ENCODE measurements at places on chromosomes 6 and 20.

DNA sequence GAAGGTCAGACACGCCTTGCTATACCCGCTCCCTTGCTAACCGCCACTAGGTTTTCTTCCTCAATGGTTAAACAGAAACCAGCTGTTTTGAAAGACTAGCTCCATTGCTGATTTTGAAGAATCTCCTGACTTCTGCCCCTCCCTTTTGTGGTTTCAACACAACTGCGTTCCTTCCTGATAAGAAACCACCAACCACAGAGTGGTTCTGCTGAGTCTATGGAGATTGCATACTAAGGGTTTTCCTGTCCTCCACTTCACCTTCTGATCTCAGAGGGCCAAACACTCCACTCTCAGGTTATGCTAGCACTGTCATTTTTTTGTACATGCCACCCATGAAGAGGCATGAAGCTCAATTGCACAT lies 207.9 kb downstream of the MYLK4 start:
- no peak for DNase-seq

GRCh38 chr20:63087236-63087871 lies 80.6 kb upstream of the BHLHE23 start:
- DNase-seq: no peak

DNA sequence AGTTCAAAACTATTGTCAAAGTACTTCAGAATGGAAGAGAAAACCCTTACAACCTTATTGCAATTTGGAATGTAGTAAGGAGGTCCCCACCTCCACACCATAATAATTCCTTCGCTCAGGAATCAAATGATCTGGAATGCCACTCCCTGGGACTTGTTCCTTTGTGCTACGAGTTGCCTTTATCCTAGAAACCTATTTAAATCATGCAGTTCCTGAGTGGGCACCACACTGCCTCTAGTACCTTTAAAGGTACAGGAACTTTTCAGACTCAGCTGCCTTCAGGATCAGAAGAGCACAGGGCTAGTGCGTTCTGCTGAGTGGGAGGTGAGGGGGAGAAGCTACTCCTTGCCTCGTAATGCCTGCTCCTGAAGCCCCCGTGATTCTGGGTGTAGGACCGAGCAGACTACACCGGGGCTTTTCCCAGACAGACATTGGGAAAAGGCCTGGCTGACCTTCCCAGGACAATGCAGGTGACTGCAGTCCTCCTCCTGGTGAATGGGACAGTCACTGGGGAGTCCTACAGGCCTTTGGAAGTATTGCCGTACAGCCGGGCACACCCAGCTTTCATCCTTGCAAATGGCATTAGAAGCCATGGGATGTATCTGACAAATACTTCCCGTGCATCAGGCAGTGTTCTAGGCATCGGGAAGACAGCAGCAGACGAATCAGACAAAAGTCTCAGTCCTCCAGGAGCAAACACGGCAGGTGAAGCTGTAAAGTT lies 11.8 kb upstream of the TUBB2B start:
- no peak for DNase-seq

DNA sequence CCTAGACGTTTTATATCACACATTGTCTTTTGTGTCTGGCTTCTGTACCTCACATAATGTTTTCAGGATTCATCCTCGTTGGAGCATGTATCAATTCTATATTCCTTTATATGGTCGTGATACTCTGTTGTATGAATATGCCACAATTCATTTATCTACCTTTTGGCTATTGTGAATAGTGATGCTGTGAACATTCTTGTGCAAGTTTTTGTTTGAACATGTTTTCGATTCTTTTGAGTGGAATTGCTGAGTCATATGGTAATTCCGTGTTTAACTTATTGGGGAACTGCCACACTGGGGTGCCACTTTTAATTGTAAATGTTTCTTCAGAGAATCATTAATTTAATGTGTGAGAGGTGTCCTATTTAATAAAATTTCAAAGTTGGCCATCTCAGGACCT lies 101.2 kb downstream of the SLC35B3 start:
- DNase-seq: no peak

DNA sequence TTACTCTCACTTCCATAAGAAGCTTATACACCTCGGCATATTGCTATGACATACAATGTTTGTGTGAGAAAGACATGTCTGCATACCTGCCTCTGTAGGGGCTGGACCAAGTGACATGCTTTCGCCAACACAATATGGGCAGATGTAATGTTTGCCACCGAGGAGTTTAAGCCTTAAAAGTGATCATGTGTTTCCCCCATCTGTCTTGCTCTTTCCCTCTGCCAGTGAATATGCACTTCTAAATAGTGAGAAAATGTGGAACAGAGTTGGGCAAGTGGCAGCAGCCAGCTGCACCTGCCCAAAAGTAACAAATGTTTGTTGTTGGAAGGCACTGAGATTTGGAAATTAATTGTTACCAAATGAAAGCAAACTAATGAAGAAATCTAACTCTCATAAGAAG lies 274.8 kb upstream of the BTBD3 start:
- no peak for DNase-seq

- DNase-seq: no peak
Observed at GRCh38 chr6:137637121-137637520, 142.9 kb upstream of the OLIG3 start.

- DNase-seq: no peak
Observed at GRCh38 chr6:160933256-160933655, 58.3 kb upstream of the MAP3K4 start.

DNA sequence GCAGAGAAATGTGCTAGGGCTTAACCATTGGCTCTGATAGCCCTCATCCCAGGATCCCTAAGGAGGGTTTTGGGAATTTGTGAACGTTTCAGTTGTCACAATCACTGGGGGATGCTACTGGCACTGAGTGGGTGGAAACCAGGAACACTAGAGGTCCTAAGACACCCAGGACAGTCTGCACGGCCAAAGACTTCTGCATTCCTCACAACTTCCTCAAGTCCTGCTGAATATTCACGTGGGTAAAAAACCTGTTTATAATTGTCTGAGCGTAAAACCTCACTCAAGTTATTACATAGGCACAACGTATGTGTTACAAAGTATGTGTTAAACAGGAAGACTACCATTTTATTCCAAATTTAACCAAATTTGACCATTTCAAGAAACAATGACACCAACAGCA lies 52.4 kb downstream of the GMDS start:
- DNase-seq: no peak

GRCh38 chr20:16171180-16171579 lies 402.1 kb downstream of the KIF16B start:
- no peak for DNase-seq

DNA sequence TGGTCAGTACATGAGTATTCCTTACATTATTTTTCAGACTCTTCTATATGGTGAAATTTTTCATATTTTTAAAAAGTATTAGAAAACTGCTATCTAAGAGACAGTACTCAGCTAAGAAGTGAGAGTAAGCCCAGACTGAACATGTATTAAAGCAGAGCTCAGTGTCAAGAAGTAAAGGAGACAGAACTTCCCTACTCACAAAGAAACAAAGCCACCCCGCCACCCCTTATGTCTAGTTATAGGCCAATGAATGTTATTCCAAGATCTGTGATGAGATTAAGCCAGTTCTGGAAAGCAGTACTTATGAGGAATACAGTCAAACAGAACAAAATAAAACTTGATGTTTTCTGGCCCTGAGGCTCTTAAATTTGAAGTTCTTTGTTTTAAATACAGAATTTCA lies 114.5 kb downstream of the RNGTT start:
- no peak for DNase-seq

DNA sequence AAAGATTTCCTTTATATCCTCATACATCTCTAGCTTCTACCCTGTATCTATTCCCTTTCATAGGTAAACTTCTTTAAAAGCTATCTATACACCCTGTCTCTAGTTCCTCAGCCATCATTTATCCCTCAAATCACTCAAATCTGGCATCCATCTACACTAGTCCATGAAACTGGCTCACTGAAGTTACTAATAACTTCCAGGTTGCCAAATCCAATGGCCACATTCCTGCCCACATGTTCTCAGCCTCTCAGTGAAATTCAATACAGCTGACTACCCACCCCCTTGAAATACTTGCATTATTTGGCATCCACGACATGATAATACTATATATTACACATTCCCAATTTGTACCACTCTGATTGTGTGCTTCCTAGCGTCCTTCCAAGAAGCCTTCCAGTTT lies 8.7 kb downstream of the REPS1 start:
- DNase-seq: no peak

- DNase-seq: no peak
Observed at GRCh38 chr6:150627585-150628025, 27.9 kb downstream of the PLEKHG1 start.
